ENCODE measurements at places on chromosomes 13 and 19.

- no peak for DNase-seq
Measured at GRCh38 chr19:33661336-33661735, 39.6 kb downstream of the CHST8 start.

- DNase-seq = no peak
Measured at GRCh38 chr13:45481688-45482087, 16.9 kb downstream of the COG3 start.

- no peak for DNase-seq
Measured at GRCh38 chr13:73913079-73913740, 221.0 kb downstream of the KLF12 start.

- no peak for DNase-seq
Measured at GRCh38 chr19:40752257-40752781, 1.3 kb downstream of the SNRPA start.

DNA sequence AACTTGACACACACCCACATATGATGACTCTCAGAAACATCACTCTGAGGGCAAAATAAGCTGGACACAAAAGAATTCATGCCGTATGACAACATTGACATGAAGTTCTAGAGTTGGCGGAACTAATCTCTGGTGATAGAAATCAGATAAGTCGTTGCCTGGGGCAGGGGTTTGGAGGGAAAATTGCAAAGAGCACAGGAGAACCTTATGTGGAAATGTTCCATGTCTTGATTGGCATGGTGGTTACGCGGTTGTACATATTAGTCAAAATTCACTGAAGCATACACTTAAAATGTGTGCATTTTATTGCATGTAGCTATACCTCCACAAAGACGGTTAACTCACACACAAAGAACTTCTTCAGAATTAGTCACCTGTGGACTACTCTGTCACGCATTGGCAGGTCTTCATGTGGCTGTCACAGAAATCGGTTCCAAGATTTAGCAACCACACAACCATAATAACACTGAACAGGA, 137.8 kb upstream of the GJB6 start:
- DNase-seq = no peak

GRCh38 chr13:106186366-106187030, 349.0 kb downstream of the EFNB2 start:
- DNase-seq = no peak

GRCh38 chr13:35695448-35695770, 218.9 kb upstream of the MAB21L1 start:
- DNase-seq = no peak

DNA sequence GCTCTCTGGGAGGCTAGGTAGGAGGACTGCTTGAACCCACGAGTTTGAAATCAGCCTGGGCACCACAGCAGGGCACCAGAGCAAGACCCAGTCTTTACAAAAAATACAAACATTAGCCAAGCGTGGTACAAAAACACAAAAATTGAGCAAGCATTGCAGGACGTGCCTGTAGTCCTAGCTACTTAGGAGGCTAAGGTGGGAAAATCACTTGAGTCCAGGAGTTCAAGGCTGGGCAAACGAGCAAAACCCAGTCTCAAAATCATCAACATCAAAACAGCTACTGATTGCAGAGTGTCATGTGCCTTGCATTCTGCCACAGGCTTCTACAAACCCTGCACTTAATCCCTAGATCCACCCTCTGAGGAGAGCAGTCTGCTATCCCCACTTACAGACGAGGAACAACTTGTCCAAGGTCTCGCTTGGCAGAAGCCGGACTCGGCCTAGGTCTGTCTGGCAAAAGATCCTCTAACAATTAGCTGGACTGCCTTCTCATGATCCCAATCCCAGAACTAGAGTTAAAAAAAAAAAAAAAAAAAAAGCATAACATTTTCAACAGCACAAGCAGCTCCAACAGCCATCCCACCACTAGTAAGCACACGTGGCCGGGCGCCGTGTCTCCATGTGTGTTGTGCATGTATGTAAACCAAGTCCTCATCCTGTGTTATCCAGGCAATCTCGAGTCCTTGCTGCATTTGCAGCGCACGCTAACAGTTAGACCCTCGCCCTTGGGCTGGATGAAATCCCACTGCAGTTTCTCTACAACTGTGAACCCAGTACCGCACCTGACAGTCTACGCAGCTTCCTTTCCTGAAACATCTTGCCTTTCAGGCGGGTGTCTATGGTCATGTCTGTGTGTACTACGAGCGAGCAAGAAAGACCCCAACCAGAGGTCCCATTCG, 2.0 kb downstream of the PPP6R1 start:
- DNase-seq = no peak

DNA sequence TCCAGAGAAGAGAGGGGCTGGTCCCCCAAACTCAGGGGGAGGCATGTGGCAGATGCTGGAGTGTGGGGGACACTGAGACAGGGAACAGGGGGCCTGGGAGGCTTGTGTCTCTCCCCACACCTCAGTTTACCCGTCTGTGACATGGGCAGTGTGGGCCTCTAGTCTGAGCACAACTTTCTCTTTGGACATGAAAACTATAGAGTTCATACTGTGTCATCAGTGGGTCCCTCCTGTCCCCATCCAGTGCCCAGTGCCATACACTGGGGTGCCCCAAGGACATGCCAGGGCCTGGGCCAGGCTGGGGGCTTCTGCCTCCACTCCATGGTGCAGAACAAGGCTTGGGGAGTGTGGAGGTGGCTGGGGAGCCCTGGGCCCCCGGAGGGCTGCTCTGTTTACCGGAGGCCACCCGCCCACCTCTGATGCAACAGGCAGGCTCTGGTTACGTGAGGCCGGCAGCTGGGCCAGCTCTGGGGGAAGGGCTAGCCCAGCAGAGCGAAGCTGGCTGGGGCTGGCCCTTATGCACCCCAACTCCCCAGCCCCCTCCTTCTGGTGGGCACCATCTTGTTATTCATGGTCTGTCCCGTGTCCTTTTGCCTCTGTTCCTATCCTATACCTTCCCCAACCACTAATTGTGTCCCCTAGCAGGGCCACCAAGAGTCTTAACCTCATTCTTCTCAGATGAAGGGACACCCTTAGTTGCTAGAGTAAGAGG, 1.9 kb upstream of the MEF2B start:
- DNase-seq = no peak

DNA sequence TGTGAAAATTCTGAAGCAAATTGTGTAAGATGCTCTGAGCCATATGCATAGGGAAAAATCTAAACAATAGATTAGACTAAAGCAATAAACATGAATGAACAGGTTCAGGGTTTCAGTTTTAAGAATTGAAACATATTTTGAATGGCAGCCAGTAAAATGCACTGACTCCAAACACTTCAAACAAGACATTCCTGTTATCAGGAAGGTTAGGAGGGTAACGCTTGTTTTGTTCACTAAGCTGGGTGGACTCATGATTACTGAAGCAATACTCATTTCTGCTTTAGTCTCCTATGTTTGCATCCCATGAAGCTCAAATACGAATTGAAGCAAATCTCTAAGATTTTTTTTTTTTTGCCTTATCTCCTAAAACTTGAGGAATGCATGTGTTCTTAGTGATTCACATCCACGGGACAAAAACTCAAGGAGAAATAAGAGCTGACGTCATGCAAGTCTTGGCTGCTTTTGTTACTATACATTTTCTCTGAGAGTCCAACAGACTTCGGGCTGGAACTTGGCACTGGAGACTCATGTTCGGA, 29.1 kb upstream of the IGFL4 start:
- no peak for DNase-seq

GRCh38 chr19:10756371-10756770, 38.5 kb downstream of the DNM2 start:
- DNase-seq = no peak

DNA sequence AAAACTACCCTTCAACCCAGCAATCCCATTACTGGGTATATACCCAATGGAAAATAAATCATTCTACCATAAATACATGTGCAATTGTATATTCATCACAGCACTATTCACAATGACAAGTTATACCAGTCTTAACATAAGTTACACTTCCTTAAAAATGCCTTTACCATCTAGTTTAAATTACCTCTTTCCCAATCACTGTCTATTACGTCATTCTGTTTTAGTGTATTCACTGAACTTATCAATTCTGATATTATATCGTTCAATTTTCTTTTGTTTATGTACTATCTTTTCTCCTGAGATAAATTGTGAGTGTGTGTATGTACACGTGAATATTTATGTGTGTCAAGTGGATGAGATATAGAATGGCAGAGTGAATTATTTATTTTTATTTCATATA, 1416.8 kb downstream of the OLFM4 start:
- DNase-seq = no peak

DNA sequence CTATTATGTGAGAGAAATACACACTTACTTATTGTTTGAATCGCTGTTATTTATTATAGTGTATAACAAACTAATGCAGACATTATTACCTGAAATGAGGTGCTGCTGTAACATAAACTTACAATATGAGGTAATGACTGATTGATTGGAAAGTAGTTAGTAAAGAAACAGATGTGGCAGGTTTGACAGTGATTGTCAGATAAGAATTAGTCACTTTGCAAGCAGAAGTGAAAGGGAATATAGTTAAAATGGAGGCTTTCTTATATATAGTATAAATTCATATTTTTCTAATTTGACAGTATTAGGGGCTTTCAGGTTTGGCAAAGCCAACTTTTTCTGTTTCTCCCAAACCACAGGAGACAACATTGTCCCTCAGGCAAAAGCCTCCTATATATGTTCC, 20.6 kb downstream of the MIR17HG start:
- no peak for DNase-seq

DNA sequence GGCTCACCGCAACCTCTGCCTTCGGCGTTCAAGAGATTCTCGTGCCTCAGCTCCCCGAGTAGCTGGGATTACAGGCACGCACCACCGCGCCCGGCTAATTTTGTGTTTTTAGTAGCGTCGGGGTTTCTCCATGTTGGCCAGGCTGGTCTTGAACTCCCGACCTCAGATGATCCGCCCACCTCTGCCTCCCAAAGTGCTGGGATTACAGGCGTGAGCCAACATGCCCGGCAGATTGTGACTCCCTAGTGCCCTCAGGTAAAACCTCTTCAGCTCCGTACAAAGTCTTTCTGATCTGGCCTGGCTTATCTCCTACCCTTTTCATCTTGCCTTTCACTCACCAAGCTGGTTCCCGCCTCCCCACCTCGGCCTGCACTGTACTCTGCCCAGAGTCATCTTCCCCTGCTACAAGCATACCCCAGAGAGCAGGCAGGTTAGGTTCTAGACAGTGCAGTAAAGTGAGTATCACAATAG, 15.0 kb downstream of the BICRA start:
- no peak for DNase-seq
